ENCODE measurements at places on chromosomes 4 and X.

DNA sequence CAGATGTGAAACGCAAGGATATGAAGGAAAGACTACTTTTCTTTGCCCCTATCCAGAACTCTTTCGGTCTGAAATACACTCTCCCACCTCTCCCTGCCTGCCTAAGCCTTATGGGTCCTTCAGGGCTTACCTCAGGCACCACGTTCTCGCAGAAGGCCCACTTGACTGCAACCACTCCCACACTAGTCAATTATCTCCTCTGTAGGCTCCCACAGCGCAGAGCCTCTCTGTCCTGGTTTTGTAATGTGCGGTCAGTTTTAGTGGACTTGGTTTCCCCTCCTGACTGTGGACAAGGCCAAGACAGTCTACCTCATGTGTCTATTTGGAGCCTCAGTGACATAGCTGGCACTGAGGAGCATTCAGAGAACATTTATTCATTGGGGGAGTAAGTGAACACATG, 11.1 kb downstream of the CNGA2 start:
- DNase-seq = no peak

DNA sequence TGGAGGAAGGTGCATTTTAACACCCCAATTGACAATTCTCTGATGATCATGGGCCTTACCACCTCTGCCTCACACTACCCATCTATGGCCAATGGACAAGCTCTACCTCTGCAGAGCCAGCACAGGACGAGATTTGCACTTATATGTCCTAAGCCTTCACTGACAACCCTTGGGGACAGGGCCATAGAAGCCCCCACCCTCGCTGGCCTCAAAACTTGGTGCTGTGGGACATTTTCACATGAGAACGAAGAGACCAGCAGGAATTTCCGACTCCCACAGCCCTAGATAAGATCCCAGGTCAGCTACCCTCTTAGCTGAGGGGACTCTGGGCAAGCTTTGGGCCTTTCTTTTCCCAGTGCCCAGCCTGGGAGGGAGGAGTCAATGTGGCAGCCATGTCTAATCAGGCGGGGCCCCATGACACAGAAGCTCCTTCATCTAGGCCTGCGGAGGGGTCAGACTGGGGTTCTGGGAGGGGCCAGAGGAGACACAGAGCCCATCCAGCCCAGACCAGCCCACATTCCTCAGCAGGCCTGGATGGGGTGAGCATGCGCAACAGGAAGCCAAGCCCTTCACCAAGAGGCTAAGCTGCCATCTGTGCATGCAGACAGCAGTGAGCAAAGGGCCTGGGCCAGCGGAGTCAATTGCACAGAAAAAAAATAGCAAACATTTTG, 12.1 kb downstream of the PJA1 start:
- DNase-seq = peak; percentile 70

GRCh38 chr4:53196882-53197771, 168.7 kb downstream of the SCFD2 start:
- peak; percentile 25 for DNase-seq

- DNase-seq = no peak
Measured at GRCh38 chr4:91829531-91829930, 474.2 kb upstream of the GRID2 start.

DNA sequence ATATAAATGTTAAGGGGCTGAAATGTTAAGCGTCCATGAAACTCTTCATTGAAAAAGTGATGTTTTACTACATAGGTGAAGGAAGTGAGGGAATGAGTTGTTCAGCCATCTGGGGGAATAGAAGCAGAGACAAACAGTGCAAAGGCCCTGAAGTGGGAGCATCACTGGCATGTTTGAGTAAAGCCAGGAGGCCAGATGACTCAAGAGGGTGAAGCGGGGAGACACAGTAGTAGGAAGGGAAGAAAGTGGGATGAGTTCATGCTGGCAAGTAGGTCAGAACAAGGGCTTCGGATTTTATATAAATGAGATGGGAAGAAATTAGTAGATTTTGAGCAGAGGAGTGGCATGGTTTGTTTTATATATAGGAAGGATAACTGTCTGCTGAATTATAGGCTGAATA, 112.5 kb upstream of the MAP9 start:
- DNase-seq = no peak

DNA sequence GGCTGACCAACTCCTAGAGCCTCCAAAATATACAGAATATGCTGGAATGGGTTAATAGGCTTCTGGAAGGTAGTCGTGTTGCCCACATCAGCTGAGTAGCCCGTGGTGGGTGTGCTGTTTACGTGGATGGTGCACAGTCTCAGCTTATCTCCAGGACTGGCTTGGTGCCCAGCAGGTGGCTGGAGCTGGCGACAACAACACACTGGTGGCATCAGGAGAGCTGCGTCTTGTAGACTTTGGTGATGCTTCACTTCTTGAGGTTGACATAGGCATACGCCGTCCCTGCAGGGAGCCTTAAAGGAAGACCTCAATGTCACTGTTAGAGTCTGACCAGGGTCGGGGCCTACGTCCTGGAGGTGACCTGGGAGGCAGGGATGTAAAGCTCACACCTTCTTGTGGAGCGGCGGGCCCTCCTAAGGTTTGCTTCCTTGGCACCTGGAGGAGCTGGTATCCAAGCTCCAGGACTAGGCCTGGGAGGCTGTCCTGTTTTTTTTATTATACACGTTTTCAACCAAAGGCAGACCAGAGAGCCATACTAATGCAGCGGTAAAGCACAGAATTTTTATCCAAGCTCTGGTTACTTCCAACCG, 26.5 kb upstream of the RBMX start:
- DNase-seq = no peak

- DNase-seq = no peak
Measured at GRCh38 chr4:38390969-38391545, 272.9 kb upstream of the KLF3 start.

DNA sequence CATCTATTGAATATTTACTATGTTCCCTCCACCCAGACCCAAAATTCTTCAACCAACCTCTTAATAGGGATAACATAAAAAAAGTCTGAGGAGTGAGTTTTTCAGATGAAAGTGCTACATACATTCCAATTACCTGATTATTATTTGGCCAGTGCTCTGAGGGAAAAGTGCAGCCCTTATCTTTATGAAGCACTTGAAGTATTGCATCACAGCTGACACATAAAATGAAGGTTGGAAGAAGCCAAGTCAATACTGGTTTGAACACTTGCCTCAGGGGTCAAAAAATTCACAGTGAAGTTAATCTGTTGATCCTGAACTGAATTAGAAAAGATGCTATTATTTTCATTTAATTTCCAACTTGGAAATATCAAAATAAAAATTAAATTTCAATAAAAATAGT, 498.9 kb downstream of the INPP4B start:
- no peak for DNase-seq

DNA sequence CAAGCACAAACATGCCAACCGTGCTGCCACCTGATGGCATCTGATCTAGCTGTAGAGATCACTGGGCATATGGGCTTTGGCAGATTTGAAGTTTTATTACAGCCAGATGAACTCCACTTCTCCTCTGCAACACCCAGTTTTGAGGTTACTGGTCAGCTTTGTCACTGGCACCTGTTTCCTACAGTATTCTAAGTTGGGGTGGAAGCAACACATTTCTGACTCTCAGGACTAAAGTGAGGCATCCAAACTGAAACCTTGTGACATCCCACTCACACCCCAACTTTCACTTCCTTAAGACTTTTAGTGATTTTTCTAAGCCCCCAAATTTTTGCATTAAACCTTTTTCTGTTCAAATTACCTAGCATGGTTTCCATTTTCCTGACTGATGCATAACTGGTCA, 115.1 kb upstream of the PCDH18 start:
- DNase-seq = no peak

GRCh38 chr4:4871573-4872313, 12.3 kb downstream of the MSX1 start:
- DNase-seq = no peak

DNA sequence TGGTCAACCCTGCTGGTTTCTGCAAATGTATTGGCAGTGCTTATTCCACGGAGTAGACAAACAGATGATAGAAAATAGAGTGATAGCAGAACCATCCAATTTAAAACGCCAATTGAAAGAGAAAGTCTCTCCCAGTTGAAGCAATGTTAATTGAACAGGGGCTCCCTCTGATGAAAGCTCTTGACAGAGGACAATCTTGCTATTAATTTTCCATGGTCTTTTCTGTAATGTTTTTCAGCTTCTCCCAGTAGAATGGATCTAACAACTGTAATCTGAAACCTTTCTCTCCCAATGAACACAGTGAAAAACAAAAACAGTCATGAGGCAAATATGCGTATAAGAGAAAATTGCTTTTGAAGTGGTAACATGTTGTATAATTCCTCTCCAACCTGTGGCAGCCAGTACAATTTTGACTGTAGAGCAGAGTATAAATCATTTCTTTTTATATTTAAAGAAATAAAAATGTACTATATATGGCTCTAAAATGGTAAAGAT, 225.1 kb upstream of the GALNTL6 start:
- no peak for DNase-seq

- no peak for DNase-seq
Measured at GRCh38 chr4:76028350-76028765, 5.1 kb upstream of the CXCL10 start.

DNA sequence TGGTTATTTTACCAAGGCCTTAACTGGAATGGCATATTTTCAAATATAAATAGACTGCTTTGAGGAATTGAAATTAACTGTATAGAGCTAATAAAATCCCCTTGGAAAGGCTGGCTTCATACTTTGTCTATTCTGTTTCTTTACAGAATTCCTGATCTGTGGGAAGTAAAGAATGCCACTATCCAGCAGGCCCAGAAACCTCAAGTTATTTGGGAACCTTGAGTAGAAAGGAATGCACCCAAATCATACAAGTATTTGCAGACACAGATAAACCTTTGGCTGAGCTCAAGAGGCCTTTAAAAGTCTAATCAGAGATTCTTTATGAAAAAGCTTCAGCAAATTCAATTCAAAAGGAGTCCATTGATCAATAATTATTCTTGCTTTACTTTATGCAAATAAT, 975.7 kb upstream of the PABPC4L start:
- no peak for DNase-seq

- DNase-seq = no peak
Measured at GRCh38 chrX:103779141-103779789, 2.6 kb downstream of the PLP1 start.

DNA sequence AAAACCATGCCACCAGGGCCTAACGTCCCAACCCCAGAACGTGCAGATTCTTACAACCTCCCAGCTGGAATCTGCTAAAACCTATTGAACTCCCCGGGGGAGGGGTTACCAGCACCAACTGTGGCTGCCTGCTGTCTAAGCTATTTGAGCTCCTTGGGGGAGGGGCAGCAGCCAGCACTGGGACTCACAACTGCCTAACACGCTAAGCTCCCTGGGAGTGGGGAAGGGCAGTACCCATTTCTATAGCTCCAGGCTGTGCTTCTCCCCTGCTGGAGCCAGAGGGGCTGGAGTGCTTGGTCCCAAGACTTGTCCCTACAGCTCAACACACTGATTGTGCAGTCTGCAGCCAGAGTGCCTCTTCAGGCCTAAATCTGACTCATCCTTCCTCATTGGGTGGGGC, 459.8 kb upstream of the FGF16 start:
- no peak for DNase-seq

DNA sequence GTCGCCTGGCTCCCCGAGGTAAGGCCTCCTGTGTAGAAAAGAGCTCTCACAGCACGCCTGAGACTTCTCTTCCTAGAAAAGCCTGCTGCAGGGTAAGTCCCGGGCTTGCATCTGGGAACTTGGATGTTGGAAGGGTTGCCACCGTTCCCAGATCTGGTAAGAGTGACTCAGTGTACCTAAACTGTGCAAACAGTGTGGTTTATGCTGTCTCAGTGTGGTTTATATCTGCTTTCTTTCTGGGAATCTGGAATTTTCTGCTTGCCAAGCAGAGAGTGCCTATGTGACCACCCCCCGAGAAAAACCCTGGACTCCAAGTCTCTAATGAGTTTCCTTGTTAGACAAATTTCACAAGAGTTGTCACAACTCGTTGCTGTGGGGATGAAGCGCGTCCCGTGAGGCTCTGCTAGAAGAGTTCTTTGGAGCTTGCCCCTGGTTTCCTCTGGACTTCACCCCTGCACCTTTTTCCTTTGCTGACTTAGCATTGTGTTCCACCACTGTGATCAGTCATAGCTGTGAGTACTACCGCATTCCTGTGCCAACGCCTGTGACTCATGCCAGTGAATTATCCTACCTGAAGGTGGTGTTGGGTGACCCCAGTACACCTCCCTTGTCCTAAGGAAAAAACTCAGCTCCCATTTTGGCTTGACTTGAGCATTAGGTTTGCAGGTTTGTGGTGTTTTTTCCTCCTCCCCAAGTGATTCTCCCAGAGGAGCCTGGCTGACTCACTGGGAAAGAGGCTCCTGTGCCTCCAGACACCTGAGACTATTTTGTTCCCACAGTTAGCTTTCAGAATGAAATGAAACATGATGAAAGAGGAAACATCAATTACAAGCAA, 14.5 kb downstream of the SLC2A9 start:
- DNase-seq = no peak

DNA sequence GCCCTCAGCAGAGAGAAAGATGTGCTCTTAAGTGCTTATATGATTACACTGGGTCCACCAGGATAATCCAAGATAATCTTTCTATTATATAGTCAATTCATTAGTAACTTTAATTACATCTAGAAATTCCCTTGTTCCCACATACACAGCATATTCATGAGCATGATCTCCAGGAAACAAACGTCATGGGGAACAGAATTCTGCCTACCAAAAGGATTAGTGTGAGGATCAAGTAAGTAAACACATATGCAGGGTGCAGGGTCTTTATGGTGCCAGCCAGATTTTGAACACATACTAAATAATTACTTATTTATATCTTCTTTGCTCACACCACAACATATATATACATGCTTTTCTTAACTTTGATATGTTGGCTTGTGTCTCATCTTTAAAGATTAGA, 169.1 kb downstream of the KCTD8 start:
- DNase-seq = no peak

DNA sequence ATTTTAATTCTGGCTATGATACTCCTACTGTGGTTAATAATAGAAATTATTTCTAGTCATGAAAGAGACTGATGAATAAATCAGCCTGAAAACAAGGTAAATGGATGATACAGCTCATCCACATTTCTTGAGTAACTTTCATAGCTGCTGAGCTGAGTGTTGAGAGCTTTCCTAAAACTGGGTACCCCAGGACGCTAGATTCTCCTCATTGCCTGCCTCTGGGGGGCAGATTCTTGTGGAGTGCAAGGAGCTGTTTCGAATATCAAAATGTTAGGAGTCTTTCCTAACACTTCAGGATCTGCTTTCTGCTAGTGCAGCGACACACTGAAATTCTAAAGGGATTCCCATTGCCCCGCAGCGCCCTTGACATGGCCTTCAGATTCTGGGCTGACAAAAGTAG, 2.1 kb downstream of the MND1 start:
- DNase-seq = no peak

DNA sequence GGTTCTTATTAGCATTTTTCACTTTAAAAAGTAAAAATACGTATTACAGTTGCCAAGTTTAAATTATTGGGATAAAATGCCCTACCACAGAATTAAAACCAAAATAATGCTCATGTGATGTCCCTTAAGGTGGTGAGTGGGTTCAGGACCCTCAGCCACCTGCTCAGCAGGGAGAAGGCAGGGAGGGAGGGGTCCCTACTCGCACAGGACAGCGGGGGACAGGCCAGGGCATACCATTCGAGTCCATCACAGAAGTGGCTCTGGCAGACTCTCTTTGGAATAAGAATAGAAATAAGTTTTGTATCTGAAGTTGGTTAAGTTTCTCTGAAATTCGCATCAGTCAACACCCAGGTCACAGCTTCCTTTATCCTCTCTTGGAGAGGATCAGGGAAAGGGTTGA, 37.7 kb downstream of the NOP14 start:
- DNase-seq = no peak

Measured in frontal cortex (tissue), 4 donors.